Testis (tissue), 5 donors: ENCODE measurements at places on chromosomes 7 and 10. TPM values are rescaled to one million over a fixed set of nuclear protein-coding genes. Genes with fewer than 3 reads are reported as not detected.

DNA sequence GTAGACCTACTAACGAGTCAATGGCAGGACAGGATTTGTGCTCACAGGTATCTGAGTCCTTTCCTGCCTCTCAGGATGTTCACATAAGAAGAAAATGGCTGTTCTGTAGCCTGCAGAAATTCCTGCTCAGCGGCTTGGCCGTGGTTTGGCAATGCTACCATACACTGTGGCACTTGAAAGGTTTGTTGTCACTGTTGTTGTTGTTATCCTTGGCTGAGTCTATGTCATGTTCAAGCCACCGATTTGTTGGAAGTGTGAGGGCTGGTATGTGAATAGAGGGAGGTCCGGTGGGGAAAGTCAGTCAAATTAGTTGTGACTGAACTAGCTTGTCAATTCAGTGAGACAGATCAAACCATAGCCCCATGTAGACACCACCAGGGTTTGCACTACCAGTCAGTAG, 199.9 kb downstream of the TRIL start:
- no peak for DNase-seq

GRCh38 chr7:17369691-17370426, 71.4 kb downstream of the AHR start:
- DNase-seq, result peak; percentile 23

GRCh38 chr7:52876402-52876801, 159.0 kb upstream of the POM121L12 start:
- DNase-seq, result no peak

DNA sequence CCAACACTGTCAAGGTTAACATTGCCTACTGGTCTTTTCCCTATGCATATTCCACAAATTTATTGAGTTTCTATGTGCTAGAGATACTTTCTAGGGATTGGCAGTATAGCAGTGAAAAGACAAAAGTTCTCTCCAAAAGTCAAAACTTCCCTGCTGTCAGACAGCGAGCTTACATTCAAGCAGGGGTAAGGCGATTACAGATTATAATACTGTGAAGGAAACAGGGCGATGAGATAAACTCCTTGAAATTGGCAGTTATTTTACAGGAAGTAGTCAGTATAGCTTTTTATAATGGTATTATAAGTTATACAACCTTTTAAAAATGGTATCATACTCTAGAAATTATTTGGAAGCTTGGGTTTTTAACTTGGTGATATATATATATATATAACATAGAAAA, 9.9 kb downstream of the VPS50 start:
- no peak for DNase-seq

- DNase-seq, result no peak
These were observed 80.4 kb downstream of the EPC1 start for GRCh38 chr10:32266566-32266965.

Gene AMZ1
- 1.1 TPM for total RNA-seq

- no peak for DNase-seq
These were observed 132.6 kb downstream of the SEMA3D start for GRCh38 chr7:85054306-85054705.

DNA sequence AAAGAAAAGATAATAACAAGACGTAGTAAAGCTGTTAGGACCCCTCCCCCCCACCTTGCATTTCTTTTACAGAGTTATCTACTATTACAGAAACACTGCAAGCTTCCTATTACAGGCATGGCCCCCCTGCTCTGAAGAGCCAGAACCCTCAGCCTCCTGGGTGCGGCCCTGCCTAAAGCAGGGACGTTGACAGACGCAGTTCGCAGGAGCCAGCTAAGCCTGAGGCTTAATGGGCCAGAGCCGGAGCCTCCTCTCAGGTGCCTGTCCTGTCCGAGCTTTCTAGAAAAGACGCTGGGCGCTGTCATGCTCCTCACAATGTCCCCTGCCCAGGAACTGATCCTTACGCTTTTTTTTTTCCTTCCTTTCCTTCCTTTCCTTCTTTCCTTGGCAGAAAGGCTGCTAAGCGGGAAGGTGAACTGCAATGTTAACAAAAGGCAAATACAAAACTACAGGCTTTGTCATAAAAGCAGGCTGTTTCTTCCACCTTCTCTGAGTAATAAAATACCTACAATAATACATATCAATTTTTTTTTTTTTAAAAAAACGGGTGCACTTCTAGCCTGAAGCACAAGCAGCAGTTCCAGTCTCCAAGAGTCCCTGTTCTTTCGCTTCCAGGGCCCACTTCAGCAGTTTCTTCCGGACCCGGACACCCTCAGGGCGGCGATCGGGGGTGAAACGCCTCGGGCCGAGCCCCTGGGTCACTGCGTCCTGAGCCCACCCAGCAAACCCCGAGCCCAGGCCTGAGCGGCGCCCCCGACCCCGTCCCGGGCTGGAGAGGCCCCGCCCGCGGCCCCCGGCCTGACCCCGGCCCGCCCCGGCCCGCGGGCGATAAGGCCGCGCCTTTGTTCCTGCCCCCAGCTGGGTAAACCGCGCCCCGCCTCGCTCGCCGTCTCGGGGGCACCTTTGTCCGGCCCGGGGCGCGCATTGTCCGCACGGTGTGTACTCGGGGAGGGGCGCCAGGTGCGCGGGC, 11.2 kb downstream of the MNX1 start:
- peak; percentile 12 for DNase-seq

Gene WNT8B
- 0.37 TPM for total RNA-seq

- DNase-seq, result no peak
These were observed 4.8 kb downstream of the STRIP2 start for GRCh38 chr7:129438839-129439651.

DNA sequence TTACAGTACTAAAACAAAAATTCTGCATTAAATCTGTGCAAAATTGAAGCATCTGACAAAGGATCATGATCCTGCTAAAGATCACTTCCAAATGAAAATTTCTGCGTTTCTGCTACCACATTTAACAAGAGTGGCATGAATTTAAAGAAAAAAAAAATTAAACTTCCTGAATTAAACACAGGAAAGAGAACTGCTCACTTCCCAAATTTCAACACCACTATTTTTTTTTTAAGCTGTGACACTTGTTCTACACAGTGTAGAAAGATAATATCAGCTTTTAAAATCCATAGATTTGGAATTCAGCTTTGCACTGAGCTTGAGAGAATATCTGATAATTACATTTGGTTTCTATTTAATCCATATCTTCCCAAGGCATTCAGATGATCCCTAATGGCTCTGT, 73.6 kb downstream of the EPC1 start:
- no peak for DNase-seq

Gene PNLIP
- total RNA-seq, result not detected

Gene CUZD1
- 1.5 TPM for total RNA-seq
